ENCODE measurements at places on chromosomes 1 and 21.

- no peak for DNase-seq
Measured at GRCh38 chr1:55386456-55386855, 171.3 kb upstream of the USP24 start.

- no peak for DNase-seq
Measured at GRCh38 chr1:162091681-162092524, 22.4 kb downstream of the NOS1AP start.

- DNase-seq: peak; percentile 61
Measured at GRCh38 chr1:152182944-152183361, 23.9 kb upstream of the RPTN start.

GRCh38 chr1:47752559-47752958, 244.6 kb downstream of the TRABD2B start:
- no peak for DNase-seq

GRCh38 chr1:5975133-5975880, 16.9 kb downstream of the NPHP4 start:
- DNase-seq: peak; percentile 36

GRCh38 chr1:36251794-36252481, 27.7 kb downstream of the THRAP3 start:
- DNase-seq: no peak

- DNase-seq: no peak
Measured at GRCh38 chr1:206488466-206488865, 18.2 kb downstream of the IKBKE start.

GRCh38 chr1:200907611-200908097, 13.0 kb downstream of the INAVA start:
- no peak for DNase-seq

GRCh38 chr1:159554261-159554660, 18.5 kb upstream of the OR10J5 start:
- DNase-seq: no peak

DNA sequence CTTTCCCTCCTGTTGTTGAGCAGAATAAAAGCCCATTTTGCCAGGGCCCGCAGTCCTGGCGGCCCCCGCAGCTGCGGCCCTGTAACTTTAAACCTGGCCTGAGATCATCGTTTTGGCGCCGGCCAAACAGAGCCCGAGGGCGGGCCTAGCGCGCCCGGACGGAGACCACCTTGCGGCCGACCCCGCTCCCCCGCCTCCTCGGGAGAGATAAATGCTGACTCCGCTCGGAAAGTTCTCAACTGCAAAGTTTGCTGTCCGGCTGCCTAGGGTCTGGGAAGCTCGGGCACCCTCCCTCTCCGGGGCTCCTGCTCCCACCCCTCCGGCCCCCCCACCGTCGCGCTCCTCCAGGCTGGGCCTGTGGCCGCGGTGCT, at the start of gene PDPN:
PDPN (plus strand) TSS at position 238 of the 371 bp plus-strand sequence. CDS start 202 bp downstream, outside the sequence.
- no peak for DNase-seq

DNA sequence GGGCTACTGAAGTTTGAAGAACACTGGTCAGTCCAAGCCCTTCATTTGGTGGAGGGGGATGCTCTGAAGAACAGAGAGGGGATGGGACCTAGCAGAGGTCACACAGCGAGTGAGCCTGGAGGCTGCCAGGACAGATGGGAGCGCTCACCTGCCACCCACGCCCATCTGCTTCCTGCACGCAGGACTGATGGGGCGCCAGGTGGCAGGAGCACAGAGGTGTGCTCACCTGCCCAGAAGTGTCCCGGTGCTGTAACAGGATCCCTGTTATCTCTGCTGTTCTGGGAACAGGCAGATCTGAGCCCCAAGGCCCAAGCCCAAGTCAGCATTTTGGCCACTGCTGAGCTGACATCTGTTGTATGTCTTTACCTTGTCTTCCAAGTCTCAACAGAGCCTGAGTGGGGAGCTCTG, 40.5 kb downstream of the EPHB2 start:
- DNase-seq: no peak

DNA sequence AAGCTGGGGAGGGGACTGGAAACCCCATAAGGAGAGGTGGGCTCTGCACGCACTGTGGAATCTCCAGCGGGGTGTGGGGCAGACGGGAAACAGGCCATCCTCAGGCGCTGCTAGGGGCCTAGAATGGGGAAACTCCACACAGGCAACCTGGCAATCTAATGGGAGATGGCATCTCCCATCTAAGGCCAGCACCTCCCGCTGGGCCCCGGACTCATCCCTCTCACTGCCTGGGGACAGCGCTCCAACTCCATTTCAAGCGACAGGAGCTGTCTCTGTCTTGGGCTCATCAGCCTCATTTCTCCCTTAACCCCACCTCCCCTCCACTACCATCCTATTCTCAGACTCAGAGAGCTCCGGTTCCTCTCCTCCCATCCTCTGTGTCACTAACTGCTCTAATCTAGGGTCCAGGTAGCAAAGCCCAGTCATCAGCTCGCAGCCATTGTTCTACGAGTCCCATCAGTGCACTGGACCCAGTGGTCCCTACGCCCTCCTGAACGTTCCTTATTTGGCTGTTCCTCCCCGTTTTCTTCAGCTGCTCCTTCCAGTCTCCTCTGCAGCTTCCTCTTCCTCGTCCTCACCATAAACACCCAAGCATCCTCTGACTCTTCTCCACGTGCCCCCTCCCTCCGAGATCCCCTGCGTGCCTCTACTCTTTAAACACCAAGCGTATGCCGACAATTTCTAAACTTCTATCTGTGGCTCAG, 93.4 kb upstream of the CASZ1 start:
- DNase-seq: no peak

DNA sequence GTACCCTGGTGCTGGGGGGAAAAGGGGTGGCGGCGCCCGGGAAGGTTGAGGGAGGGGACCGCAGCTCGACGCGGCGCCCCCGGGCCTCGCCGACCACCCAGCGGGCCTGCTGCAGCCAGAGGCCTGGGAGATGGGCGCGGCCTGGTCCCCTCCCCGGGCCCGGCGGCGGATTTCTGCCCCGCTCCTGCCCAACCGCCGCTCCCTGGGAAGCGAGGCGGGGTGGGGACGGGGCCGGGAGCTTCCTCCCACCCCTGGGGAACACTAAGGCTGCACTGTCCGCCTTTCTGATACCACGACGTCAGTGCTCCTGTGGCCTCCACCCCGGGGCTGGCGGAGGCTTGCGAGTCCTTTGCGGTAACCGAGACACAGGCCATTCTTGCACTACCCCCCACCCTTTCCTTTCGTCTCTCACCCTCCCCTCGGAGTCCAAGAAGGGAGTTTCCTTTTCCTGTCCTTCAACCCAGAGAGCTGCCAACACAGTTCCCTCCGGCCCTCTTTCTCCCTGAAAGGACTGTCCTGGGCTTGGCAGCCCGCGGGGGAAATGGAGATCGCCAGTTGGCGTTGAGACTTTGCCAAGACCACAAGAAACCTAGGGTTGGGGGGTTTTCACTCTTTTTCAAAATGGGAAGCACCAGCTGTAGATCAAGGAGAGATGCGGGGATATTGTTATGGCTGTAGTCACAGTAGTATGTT, 742 bp downstream of the SH3GLB1 start:
- DNase-seq: no peak

GRCh38 chr1:183244466-183244865, 58.4 kb downstream of the LAMC2 start:
- DNase-seq: no peak

DNA sequence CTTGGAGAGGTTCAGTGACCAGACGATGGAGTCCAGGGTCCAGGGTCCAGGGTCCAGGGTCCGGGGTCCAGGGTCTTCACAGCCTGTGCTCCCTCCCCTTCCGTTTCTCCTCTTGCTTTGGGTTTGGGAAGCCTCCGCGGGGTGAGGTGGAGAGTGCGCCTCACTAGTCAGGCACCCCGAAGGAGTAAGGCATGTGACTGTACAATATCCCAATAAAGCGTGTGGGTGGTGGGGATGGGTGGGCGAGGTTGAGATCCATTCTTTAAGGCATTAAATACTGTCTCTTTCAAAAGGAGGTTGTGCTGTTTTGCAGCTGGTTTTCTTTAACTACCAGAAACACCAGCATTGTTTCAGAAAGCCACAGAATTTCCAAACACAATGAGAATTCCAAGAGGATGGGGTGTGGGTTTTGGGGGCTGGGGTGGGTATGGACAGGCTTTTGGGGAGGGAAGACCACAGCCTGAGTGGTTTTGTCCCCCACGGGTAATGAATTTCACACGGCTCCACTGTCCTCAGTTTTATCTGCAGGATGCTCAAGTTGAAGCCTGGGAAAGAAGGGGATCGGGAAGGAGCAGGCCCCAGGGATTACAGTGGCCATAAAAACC, 65.7 kb downstream of the KIF26B start:
- no peak for DNase-seq

GRCh38 chr1:196516373-196516772, 91.9 kb downstream of the KCNT2 start:
- peak; percentile 23 for DNase-seq

- no peak for DNase-seq
Measured at GRCh38 chr21:15080526-15080925, 15.7 kb upstream of the NRIP1 start.

GRCh38 chr1:61182049-61182448, 99.7 kb downstream of the NFIA start:
- DNase-seq: no peak

DNA sequence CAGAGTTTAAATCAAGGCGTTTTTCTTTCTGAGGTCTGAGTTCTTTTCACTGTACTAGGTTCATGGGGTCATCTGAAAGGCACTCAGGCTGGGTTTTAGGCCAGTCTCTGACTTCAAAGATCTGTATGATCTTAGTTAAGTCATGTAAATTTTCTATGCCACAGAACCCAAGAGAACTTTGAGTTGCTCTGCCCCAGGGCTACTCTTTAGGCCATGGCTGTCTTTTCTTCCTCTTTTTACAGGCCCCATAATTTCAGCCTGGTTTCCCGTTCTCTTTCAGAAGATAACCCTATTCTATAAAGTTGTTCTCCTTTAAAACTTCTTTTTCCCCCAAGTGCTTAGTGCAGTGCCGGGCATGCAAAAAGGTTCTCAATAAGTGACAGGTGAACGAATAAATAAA, 26.1 kb downstream of the METTL13 start:
- no peak for DNase-seq

DNA sequence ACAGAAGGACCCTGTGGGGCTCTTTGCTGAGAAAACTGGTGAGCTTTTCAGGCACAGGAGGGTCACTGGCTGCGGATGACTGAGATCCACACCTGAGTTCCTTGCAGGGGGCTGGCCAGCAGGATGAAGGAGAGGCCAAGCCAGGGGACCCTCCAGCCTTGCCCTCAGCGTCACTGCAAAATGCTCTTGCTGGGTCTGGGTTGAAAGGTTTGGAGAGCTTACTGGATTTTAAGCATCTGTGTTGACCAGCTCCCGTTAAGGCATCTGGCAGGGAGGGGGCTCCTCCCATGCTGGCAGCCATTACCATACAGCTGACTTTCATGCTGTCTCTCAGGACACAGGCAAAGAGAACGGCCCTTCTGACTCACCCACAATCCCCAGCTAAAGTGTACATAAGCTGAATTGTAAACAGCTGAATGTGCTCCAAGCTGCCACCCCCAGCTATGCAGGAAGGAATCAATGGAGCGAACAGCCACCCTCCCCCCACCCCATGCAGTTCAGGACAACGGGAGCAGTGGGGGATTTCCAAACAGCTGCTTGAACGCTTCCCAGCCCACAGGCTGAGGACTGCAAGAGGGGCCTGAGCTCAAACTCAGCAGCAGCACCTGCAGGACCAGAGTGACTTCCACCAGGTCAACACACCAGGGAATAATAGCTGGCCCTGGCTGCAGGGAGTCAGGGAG, 21.3 kb upstream of the A3GALT2 start:
- DNase-seq: peak; percentile 97

- DNase-seq: no peak
Measured at GRCh38 chr1:40971966-40972365, 7.5 kb upstream of the CTPS1 start.

DNA sequence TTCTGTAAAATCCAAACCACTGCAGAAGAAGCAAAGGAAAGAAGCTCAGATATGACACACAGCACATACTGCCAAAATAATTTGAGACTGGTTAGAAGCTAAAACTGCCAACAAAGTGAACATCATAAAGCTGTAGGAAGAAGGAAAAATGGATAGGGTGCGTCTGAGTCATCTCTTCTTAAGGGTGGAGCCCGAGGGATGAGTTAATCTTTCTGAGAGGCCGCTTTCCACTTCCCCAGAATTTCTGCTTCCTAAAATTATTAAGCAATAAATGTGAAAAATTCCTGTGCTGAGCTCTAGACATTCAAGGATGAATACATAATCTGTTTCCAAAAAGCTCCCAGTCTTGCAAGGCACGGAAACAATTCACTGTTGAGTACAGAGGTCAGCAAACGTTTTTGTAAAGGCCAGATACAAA, 20.1 kb downstream of the PPT1 start:
- DNase-seq: no peak

DNA sequence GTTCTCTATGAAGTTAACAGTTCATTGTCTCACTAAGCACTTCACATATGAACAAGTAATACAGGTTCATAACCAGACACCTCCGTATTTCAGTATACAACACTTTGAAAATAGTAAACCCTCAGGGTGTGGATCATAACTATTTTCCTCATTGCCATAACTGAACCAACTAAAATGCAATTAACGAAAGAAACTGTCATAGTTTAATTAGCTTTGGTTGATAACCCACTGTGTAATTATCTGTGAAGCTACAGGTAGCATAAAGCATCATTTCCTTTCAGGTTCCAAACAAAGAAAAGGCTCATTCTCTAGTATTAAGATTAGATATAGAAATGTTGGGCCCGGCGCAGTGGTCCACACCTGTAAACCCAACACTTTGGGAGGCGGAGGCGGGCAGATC, 58.5 kb downstream of the EIF4G3 start:
- DNase-seq: no peak

DNA sequence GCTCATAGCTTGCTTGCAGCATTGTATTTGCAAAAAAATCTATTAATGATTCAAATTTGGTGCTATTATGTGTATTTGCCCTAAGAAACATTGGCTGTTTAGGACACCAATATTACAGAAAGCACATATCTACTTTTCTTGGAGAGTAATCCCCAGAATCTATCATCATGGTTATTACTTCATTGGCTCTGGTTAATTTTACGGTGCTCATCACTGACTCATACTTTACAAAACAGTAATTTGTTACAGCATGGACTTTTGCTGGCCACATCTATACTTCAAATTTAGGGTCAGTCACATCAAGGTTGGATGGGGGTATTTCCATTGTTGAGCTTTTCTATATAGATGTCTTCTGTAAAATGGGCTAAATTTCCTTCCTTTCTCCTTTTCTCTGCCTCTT, 45.7 kb downstream of the SH3GLB1 start:
- no peak for DNase-seq

- peak; percentile 42 for DNase-seq
Measured at GRCh38 chr21:33940881-33941245, 25.3 kb upstream of the ATP5PO start.

- DNase-seq: no peak
Measured at GRCh38 chr1:74343216-74343615, 108.0 kb downstream of the TNNI3K start.

- DNase-seq: no peak
Measured at GRCh38 chr1:228969953-228970800, 234.9 kb downstream of the RHOU start.

DNA sequence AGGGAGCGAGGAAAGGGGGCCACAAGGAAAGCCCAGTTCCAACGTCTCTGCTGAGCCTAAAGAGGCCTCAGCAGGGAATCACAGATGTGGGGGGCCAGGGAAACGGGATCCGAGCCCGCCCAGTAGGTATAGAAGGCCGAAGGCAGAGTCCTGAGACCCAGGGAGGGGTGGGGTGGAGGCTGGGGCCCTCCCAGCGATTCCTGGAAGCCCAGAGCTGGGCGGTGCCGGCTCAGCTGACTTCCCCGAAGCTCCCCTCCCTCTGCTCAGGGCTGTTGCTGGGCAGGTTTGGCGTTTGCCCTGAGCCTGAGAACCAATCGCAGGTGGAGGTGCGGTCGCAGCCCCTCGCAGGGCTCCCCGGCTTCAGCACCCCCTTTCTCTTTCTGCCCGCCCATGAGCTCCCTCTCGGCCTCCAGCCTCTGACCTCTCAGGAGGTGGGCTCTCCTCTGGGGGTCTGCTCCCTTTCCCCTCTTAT, 12.8 kb downstream of the ADAMTSL4 start:
- peak; percentile 91 for DNase-seq

GRCh38 chr1:70666381-70667140, 255.5 kb downstream of the CTH start:
- DNase-seq: no peak

Measured in astrocyte of the cerebellum (primary cell).